ENCODE measurements at places on chromosomes 2 and 18.
A peak's percentile ranks its signal among the peaks of the same experiment; 100 is the strongest.

DNA sequence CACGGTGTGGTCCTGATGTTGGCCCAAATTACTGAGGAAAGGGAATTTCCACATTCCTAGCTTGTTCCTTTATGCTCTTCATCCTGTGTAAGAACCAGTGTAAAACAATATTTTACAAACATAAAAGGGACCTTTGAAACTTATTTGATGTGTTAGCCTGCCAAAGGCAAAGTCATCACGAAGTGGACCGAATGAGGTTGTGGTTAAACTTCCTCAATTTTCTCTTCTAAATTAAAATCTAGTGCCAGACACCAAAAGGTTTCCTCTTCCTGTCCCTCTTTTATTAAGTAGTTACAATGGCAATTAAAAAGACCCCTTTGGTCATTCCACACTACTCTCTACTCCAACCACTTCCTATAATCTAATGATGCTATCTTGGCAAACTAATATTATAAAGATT lies 279.8 kb downstream of the AFF3 start:
- DNase-seq, result no peak

DNA sequence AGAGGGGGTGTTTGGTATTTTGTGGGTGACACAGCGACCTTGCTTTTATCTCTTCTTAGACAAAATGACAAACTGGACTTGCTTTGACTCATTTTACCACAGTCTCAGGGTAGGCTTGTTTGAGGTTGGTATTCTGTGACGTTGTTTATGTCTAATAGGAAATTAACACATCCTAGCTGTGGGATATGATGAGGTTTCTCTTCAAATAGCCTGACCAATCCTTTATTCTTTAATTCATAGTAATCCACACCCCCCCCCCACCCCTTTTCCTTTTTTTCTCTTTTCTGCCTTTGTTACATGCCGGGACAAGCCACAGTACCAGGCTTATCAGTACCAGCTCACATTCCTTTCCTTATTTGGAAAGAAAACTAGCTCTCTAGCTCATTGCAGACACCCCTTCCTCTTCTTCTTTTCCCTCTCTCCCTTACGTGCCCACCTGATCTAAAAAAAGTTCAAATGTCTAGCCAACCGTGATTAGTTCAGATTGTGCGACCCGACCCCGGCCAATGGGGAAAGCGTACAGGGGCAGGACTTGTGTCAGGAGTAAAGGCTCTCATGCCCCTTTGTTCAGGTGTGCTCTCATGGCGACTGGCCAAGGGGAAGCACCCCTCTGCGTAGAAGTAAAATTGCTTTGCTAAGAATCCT lies 52.2 kb upstream of the PTPRM start:
- DNase-seq, result no peak

- no peak for DNase-seq
Measured at GRCh38 chr2:51079945-51080344, 48.0 kb upstream of the NRXN1 start.

DNA sequence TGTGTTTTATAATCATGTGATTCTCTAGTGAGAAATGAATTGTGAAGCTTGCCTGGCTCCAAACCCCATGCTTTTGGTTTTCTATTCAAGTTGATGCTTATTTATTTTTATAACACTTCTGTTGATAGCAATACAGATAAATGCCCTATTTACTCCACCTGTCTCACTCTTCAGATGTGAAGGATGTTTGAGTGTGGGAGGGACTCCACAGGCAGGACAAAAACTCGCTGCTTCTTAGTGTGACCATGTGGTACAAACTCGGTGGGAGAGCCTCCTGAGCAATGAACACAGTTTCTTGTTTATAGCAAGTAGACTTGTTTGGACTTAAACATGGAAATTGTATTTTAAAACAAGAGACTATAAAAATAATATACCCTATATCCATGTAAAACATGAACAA lies 219.7 kb downstream of the GULP1 start:
- no peak for DNase-seq

- no peak for DNase-seq
Measured at GRCh38 chr2:186593523-186593922, 3.7 kb downstream of the ITGAV start.

DNA sequence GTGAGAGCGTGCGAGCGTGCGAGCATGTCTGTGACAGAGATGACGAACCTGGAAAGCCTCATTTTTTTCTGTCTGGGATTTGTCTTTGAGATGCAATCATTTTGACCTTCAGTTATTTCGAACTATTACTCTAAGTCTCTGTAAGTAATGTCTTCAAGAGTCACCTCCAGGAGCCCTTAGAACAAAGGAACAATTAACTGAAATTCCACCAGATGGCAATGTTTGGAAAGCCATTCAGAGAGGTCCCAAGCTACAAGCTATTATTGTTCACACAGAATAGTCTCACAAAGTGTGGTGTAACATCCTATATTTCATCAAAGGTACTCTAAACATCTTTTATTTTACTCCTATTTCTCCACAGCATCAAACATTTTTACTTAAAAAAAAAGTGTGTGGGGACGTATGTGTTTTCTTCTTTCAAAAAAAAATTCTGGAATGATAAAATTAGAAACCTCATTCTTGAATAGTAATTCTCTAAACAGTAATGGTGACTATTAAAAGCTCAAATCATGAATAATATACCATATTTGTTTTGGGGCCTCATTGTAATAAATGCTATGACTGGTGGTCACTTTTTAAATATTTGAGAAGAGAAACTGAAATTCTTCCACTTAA lies 35.1 kb upstream of the MAPRE2 start:
- DNase-seq, result peak; percentile 3

- no peak for DNase-seq
Measured at GRCh38 chr18:65091744-65092329, 659.0 kb upstream of the CDH7 start.

- no peak for DNase-seq
Measured at GRCh38 chr2:216683846-216684245, 11.5 kb downstream of the IGFBP5 start.

- no peak for DNase-seq
Measured at GRCh38 chr2:108266218-108266617, 22.5 kb upstream of the SULT1C2 start.

- DNase-seq, result no peak
Measured at GRCh38 chr18:59044855-59045254, 94.8 kb upstream of the SEC11C start.

- DNase-seq, result no peak
Measured at GRCh38 chr2:106982350-106982749, 96.4 kb upstream of the ST6GAL2 start.

- no peak for DNase-seq
Measured at GRCh38 chr2:74037379-74037860, 52.7 kb downstream of the TET3 start.

DNA sequence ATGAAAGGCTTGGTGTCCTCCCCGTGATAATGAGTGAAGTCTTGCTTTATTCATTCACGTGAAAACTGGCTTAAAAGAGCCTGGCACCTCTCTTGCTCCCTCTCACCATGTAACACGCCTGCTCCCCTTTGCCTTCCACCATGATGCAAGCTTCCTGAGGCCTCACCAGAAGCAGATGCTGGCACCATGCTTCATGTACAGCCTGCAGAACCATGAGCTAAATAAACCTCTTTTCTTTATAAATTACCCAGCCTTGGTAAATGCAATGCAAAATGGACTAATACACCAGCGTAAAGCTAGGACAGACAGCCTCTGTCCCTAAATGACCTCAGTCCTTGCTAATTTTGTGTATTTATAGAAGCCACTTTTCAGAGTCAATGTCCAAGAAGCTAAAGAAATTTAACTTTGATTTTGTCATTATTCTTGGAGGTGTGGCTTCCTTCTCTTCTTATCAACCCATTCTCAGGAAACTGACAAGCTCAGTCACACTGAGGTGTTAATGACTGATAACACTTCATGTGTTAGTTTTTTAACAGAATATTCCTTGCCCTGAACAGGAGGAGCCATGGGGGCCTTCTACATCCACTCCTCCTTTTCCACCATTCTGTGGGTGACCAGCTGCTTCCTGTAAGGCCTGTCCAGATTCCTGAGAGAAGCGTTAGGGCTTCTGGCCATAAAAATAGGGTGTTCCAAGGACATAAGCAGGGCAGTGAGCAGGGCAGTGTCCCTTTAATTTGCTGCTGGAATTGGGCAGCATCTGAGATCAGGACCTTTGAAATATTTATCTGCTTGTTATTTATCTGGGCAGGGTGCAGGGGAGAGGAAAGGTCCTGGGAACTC lies 38.0 kb upstream of the EPAS1 start:
- DNase-seq, result no peak

DNA sequence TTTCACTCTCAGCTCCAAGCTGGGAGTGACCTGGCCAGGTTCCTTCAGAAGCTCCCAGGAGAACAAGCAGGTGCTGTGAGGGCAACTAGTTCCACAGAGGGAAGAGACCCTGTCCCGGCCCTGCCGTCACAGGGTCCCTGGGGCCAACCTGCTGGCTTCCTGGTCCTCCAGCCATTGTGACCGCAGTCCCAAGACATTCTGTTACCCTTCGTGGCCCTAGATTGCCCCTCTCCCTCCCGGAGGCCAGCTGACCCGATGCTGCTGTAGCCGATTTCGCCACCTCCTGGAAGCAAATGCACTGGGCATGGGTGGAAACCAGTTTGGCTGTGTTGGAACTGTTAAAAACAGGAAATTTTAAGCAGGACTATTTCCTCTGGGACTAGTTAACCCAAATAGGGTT lies 55.4 kb downstream of the EPAS1 start:
- no peak for DNase-seq

- DNase-seq, result no peak
Measured at GRCh38 chr2:64090264-64090663, 54.0 kb downstream of the PELI1 start.

- no peak for DNase-seq
Measured at GRCh38 chr2:210553373-210553772, 3.0 kb upstream of the CPS1 start.

- DNase-seq, result no peak
Measured at GRCh38 chr2:23484275-23484674, 99.3 kb downstream of the KLHL29 start.

DNA sequence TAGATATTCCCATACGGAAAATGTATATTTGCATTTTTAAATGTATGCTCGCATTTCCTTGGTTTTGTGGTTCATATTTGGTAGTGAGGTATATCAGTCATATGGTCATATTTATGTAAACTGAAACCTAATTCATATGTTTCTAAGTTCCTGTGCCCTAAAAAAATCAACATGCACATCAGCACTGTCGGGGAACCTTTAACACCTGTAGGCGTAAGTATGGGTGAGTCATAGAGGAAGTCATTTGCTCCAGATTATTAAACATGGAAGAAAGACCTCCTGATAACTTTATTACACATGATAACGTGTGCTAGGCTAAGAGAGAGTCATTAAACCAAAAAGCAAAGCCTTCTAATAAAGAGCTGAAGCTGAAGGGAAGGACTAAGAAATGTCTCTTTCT lies 437.7 kb downstream of the NRXN1 start:
- DNase-seq, result no peak

DNA sequence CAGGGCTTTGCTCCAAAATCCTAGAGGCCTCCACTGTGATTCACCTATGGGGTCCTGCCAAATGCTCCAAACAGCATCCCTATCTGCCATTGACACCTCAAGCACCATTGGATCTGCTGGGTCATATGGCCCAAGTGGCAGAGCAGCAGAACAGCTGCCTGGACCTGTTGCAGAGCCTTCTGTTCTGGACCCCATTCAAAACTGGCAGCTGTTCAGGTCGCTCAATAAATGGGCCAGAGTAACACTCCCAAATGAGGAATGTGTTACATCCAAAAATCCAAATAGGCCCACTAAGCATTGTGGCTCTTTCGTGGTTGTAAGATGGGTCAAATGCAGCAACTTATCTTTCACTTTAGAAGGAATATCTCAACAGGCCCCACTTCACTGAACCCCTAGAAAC lies 783.6 kb downstream of the DCDC2C start:
- no peak for DNase-seq

GRCh38 chr2:210503001-210503623 lies 26.6 kb upstream of the LANCL1 start:
- DNase-seq, result peak; percentile 8

DNA sequence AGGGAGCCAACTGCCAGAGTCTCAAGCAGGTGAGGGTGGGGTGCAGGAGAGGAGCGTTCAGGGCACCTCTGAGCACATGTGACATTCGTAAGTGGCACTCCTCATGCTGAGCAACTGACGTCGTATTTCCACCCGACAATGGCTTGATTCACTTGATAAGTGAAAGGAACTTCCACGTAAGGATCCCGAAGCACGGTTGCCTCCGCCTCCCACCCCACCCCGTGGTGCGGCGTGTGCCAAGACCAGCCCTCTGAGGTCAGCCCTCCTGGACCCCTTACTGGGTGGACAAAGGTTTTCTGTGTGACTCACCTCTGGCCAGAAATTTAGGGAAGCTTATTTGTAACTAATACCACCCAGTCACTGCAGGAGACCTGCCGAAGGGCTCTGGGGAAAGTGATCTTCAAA lies 59.9 kb downstream of the AGAP1 start:
- no peak for DNase-seq

DNA sequence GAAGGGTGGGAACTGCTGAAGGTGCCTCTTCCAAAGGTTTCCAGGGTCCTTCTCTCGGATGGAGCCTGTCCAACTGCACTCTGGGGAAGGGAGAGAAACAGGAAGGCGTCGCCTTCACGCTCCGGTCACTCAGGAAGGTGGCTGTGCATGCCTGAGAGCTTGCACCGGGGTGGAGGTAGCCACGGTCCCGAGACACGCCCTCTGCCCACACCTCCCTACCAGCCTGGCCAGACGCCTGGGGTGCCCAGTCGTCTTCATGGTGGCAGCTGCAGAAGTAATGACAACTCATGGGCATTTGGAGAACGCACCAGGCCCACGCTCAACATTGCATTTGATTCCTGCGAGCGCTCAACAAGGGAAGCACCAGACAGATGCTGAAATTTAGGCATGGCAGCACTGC lies 59.9 kb downstream of the ADNP2 start:
- no peak for DNase-seq

- DNase-seq, result no peak
Measured at GRCh38 chr2:181904022-181904632, 12.6 kb downstream of the ITPRID2 start.

DNA sequence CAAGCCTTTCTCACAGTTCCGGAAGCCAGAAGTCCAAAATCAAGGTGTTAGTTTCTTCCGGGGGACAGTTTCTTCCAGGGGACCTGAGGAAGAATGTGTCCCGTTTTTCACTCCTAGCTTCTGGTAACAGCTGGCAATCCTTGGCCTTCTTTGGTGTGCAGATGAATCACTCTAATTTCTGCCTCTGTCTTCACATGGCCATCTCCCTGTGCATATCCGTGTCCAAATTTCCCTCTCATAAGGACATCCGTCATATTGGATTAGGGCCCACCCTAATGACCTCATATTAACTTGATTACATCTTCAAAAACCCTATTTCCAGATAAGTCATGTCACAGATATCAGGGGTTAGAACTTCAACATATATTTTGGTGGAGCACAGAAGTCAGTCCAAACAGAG lies 141.4 kb downstream of the ZEB2 start:
- no peak for DNase-seq

- DNase-seq, result no peak
Measured at GRCh38 chr2:237824085-237824484, 25.5 kb downstream of the RBM44 start.

- DNase-seq, result no peak
Measured at GRCh38 chr18:9753846-9754245, 45.7 kb downstream of the RAB31 start.

- no peak for DNase-seq
Measured at GRCh38 chr2:27185331-27186026, 26.4 kb upstream of the ATRAID start.

Measured in NCI-H2081 treated with DMSO at 0.1 percent for 48 hours (cell line).